T-helper 2 cell treated with Interferon-gamma antibody and Interleukin-4, amounts not matched to agents 5 μg/mL and 100 μg/mL, for 36 hours (primary cell): ENCODE measurements at places on chromosomes 5 and 9.

DNA sequence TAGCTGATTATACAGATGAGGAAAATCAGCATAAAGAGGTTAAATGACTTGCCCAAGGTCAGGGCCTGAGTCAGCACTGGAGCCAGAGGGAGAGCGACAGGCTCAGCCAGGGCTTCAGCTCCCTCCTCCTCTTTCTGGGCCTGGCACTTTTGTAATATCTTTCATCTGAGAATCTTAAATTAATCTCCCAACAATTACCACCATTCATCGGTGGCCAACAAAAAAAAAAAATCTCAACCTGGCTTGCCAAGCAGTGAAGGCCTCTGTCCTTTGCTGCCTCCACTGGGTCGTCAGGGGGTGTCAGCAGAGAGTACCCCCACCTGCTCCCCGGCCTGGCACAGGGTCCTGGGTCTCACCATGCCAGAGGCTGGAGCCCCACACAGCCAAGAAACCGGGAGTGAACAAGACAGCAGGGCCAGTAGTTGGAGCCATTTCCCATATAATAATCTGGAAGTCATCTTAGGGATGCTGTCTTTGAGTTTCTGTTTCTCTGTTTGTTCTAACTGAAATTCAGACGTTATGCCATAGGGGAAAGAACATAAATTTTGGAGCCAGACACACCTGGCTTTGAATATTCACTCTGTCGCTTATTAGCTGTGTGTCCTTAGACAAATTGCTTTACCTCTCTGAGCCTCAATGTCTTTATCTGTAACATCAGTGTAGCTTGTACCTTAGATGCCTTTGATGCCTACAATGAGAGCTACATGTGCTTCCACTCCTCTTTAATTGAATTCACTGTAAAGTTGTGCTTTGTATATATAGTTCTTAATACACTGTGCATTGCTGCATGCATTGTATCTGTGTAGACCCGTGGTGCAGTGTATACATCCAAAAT lies 299.9 kb upstream of the MSX2 start:
- no peaks in the 10 kb centered on the region for H3K36me3 ChIP-seq
- H3K27ac ChIP-seq: no peak overlapping the region
- peaks cover under 1% of the 10 kb centered on the region for H3K4me1 ChIP-seq
- no peak overlapping the region for H3K4me3 ChIP-seq

DNA sequence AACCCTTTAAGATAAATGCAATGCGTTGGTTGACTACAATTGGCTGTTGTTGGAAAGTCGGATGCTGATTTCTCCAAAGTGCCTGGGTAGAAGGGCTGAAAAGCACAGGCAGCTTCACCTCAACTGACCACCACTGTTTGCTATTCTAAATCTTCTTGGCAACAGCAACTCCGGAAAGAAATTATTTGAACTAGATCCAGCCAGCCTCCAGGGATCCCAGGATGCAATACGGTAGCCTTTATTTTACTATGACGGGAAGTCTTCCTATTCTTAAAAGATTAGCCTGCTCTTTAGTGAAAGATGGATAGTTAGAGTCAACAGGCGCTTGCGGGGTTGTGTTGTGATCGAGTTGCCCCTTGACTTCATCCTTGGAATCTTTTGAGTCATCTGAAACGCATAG lies 78.6 kb upstream of the KLF9 start:
- H3K27ac ChIP-seq: no peak overlapping the region
- H3K36me3 ChIP-seq: no peaks in the 10 kb centered on the region
- peaks cover 20% of the 10 kb centered on the region for H3K4me1 ChIP-seq
- no peak for DNase-seq

- H3K4me3 ChIP-seq: no peak overlapping the region
- H3K27ac ChIP-seq: no peak overlapping the region
- H3K4me1 ChIP-seq: no peaks in the 10 kb centered on the region
- DNase-seq: no peak
Measured at GRCh38 chr5:8478326-8478725, 609.4 kb downstream of the MTRR start.

GRCh38 chr5:135234242-135234641 lies 164.8 kb downstream of the MACROH2A1 start:
- no peaks in the 10 kb centered on the region for H3K4me1 ChIP-seq
- H3K27me3 ChIP-seq: no peaks in the 10 kb centered on the region
- no peak overlapping the region for H3K4me3 ChIP-seq

- H3K4me1 ChIP-seq: no peaks in the 10 kb centered on the region
- H3K27ac ChIP-seq: no peak overlapping the region
- no peak overlapping the region for H3K4me3 ChIP-seq
- no peaks in the 10 kb centered on the region for H3K27me3 ChIP-seq
Measured at GRCh38 chr9:131206495-131206894, 69.8 kb downstream of the FAM78A start.

DNA sequence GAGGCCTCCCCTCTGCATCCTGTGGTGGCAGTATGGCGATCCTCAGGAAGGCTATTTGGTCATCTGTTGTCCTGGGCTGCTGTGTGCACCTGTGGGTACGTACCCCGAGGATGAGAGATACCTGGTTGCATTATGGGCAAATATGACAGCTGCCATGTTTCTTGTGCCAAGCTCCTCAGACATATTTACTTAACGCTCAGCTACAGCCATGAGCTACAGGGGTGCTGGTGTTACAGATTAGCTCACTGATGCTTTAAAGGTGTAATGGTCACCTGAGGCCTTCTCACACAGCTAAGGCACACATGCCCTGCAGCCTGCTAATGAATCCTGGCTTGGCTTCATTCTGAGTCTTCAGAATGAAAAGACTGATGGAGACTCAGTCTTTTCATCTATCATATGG lies 12.0 kb downstream of the NDST1 start:
- DNase-seq: no peak
- H3K27me3 ChIP-seq: no peaks in the 10 kb centered on the region

DNA sequence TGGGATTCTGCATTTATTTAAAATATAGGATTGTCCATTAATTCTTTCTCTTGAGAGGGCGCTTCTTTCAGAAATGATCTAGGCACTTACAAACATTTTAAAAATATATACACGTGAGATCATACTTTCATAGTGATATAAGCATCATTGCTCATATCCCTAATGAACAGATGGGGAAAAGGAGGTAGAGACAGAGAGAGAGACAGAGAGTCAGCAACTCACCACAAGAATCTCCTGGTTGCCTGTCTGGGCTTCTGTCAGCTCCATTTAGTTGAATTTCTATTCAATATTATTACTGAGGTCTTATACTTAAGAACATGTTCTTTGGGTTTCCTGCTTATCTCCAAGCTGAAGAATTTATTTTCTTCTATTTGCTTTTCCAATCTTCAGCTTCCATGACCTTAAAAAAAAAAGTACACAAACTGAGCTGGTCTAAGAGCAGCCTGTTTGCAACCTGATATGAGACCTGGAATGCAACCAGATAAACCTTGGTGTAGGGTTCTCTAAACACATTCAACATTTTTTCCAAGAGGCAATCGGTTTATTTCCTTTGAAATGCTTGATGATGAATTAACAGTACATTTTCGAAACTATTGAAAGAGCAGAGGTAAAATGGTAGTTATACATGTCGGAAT lies 51.6 kb upstream of the LIFR start:
- no peak overlapping the region for H3K4me3 ChIP-seq
- no peaks in the 10 kb centered on the region for H3K36me3 ChIP-seq
- DNase-seq: no peak
- peaks cover 4% of the 10 kb centered on the region for H3K27me3 ChIP-seq
- H3K4me1 ChIP-seq: no peaks in the 10 kb centered on the region
- H3K27ac ChIP-seq: no peak overlapping the region

DNA sequence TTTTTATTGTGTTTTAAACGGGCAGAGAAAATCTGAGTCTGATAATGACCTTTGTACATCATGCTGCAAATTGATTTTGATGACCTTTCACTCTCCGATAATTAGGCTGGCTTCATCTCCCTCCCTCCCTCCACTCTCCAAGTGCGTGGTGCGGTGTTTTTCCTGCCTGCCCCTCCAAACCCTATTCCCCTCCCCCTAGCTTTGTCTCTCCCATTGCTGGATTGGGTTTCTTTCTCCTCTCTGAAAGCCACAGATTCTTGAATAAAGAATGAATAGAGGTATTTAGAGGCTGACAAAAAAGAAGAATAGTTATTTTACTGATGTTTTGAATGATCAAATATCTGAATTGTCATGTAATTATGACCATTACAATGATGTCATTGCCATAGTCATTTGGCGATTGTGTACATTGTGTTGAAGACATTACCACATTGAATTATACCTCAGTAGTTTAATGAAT lies 571.1 kb upstream of the ZNF608 start:
- no peaks in the 10 kb centered on the region for H3K27me3 ChIP-seq
- H3K4me1 ChIP-seq: no peaks in the 10 kb centered on the region
- H3K4me3 ChIP-seq: no peak overlapping the region
- no peaks in the 10 kb centered on the region for H3K36me3 ChIP-seq
- H3K27ac ChIP-seq: no peak overlapping the region
- DNase-seq: no peak
